Right atrium auricular region (tissue), 2 donors: ENCODE measurements at places on chromosomes 7 and 10.

- DNase-seq: no peak
Observed at GRCh38 chr10:43931308-43931930, 282.7 kb upstream of the ZNF32 start.

GRCh38 chr7:94452239-94452638 is 57.4 kb upstream of the CASD1 start:
- DNase-seq: no peak

DNA sequence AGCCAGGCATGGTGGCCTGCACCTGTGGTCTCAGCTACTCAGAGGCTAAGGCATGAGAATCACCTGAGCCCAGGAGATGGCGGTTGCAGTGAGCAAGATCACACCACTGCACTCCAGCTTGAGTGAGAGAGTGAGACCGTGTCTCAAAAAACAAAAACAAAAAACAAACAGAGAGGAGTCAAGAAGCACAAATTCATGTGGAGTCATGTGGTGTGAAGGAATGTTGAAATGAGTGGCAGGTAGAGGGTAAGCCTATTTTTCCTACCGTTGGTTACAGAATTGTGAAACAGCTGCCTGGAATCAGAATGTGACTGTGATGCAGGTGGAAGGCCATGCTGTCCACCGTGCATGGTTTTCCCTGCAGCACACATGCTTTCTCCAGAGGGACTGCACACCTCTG is 23.7 kb upstream of the NUB1 start:
- DNase-seq: no peak

DNA sequence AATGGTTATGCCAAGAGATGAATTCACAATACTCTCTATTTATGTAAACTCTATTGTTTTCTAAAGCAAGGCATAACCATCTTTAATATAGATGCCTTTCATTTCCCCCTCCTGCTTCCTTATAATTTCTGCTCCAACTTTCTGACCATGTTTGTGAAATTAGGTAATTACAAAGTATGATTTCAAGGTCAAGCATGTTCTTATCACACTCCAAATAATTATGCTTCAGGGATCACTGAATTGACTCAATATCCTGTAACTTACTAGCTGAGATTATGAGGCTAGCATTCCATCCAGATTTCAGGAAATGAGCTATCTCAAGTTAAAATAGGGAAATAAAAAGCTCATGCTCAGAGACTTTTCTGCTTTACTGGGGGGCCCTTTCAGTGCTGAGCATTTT is 655.9 kb upstream of the IGFBP3 start:
- DNase-seq: no peak

DNA sequence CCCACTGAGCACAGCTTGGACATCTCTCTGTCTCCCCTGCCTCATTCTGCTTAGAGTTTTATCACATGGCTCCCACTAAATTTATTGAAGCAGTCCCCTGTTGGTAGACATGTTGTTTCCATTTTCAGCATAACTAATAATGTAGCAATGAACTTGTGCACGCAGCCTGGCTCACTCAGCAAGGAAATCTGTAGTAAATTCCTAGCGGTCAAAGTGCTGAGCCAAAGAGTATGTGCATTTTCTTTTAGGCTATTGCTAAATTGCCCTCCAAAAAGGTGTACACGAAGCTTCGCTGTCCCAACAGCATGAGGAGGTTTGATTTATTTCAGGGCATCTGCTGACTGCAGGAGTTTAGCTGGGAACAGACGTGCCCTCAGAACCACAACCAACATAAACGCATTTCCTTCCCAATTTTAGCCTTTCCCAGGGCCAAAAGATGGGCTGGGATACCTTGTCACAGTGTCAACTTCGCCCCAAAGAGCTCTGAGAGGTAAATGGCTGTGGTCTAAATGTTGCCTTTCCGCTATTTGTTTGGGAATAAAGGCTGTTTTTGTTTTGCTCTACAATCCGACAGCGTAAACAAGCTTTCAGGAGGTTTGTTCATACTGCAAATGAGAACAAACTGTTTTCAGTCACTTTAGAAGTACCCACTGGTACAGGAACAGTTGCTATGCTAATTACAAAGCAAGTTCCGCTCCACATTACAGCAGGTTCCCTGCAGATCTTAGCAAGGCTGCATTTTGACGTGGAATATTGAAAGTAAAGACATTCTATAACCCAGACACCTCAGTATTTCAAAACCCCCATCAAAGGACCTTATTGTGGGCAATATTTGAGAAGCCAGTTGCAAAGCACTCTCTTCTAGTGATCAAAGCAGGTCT is 16.8 kb downstream of the VSIR start:
- no peak for DNase-seq
